Activated CD4-positive, alpha-beta T cell treated with anti-CD3 and anti-CD28 coated beads, Interleukin-2, amount 10 ng/mL, durations not matched to agents 7 days and 5 days (primary cell): ENCODE measurements at places on chromosomes 12 and 14. TPM values are rescaled to one million over a fixed set of nuclear protein-coding genes. Genes with fewer than 3 reads are reported as not detected.

DNA sequence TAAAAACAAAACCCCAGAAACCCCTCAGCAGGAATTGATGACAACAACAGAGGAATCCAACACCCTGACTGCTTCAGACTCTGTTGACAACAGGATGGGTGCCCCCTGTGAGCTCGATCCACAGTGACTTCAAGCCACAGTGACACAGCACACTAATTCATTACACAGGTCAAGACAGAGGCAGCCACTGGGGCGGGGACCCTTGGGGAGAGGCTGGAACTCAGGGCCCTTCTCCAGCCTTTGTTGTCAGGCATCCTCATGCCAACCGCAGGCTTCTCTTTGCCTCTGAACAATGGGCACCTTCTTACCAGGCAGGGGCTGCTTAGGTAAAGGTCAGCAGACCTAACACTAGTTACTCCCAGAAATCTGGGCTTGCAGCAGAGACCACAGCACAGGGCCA, 37.6 kb downstream of the ACADS start:
- no peak overlapping the region for H3K4me3 ChIP-seq
- H3K27ac ChIP-seq: no peak overlapping the region
- no peaks in the 10 kb centered on the region for H3K27me3 ChIP-seq

GRCh38 chr14:51093371-51094281, 1.3 kb downstream of the TRIM9 start:
- peak overlapping the region; percentile 82 for H3K4me3 ChIP-seq
- no peaks in the 10 kb centered on the region for H3K36me3 ChIP-seq

DNA sequence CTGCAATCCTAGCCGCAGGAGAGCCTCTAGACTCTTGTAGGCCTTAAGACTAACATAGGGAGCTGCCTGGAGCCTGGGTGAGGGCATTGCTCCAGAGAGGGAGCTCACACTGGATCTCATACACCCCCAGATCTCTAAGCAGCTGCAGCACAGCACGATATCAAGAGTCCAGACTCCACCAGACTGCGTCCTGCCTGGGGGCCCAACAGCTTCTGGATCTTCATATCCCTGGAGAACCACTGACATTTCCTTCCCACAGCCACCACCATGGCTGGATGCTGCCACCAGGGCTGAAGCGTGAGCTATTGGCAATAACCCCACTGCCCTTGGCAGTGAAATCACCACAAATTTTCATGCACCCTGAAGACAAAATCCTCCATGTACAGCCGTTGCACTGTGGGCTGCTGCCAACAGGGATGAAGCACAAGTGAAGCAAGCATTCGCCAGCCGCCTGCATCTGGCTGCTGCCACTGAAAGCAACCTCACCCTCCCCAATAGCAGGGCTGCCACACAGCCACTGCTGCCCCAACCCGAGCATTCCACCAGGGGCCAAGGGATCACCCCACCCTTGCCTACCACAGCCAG, 28.2 kb downstream of the CACNA2D4 start:
- H3K27me3 ChIP-seq: peaks cover 32% of the 10 kb centered on the region
- no peaks in the 10 kb centered on the region for H3K4me1 ChIP-seq
- no peaks in the 10 kb centered on the region for H3K36me3 ChIP-seq

DNA sequence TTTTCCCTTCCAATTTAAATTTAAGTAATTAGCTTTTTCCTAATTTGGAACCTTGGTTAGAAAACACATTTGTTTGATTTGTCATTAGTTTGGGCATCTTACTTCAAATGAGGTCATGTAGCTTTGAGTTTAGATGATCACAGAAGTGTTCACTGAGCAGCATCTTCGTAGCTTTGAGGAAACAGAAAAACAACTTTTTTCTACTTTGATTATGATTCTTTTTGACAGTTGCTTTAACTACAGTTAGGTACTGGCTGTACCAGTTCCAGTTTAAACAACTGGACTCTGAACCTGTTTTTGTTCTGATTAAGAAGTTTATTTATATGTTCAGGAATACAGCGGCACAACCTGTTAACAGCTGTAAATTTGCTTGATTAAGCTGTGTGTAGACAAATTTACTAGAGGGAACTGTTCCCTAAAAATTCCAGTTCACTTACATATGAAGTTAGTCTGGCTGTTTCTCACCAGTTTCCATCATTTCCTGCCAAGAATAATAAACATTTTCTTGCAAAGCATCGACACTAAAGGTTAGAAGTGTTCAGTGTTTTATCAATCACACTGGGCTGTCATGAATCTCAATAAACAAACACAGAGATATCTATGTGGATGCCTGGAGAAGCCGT, 191.9 kb downstream of the RAD51B start:
- DNase-seq: no peak
- H3K27me3 ChIP-seq: no peaks in the 10 kb centered on the region
- no peaks in the 10 kb centered on the region for H3K4me1 ChIP-seq
- H3K36me3 ChIP-seq: no peaks in the 10 kb centered on the region

DNA sequence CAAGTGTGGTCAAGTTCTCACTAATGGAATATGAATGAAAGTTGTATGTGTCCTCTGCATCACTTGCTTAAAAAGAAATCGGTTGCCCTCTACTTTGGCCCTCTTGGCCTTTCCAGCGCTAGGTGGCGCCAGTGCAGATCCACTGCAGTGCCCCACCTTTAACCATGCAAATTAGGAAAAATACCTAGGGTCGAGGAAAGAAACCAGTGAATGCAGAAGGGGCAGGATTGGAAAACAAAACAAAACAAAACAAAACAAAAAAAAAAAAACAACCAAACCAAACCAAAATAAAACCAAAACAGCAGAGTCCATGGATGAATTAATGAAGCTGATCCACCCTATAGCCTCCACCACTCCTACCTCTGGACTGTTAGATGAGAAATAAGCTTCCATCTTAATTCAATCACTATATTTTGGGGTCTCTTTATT, 12.9 kb upstream of the NEMF start:
- no peaks in the 10 kb centered on the region for H3K27me3 ChIP-seq
- peak; percentile 85 for DNase-seq
- H3K36me3 ChIP-seq: no peaks in the 10 kb centered on the region

- no peak for DNase-seq
- H3K27me3 ChIP-seq: peaks cover 13% of the 10 kb centered on the region
- H3K36me3 ChIP-seq: no peaks in the 10 kb centered on the region
- no peak overlapping the region for H3K27ac ChIP-seq
- H3K4me1 ChIP-seq: peaks cover 64% of the 10 kb centered on the region
- no peak overlapping the region for H3K4me3 ChIP-seq
These were observed 59.0 kb downstream of the PLEKHG3 start for GRCh38 chr14:64763085-64763782.

DNA sequence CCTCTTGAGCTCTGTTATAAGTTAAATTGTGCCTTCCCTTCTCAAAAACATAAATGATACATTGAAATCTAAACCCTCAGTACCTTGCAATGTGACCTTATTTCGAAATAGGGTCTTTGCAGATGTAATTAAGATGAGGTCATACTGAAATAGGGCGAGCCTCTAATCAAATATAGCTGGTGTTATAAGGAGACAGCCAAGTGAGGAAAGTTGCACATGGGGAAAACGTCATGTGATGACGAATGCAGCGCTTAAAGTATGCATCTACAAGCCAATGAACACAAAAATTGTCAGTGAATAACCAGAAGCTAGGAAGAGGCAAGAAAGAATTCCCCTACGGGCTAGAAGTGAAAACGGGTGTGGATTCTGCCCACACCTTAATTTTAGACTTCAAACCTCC, 305.2 kb upstream of the FOXG1 start:
- no peak for DNase-seq
- H3K4me3 ChIP-seq: no peak overlapping the region
- H3K36me3 ChIP-seq: no peaks in the 10 kb centered on the region
- H3K27me3 ChIP-seq: no peaks in the 10 kb centered on the region
- no peak overlapping the region for H3K27ac ChIP-seq
- no peaks in the 10 kb centered on the region for H3K4me1 ChIP-seq

DNA sequence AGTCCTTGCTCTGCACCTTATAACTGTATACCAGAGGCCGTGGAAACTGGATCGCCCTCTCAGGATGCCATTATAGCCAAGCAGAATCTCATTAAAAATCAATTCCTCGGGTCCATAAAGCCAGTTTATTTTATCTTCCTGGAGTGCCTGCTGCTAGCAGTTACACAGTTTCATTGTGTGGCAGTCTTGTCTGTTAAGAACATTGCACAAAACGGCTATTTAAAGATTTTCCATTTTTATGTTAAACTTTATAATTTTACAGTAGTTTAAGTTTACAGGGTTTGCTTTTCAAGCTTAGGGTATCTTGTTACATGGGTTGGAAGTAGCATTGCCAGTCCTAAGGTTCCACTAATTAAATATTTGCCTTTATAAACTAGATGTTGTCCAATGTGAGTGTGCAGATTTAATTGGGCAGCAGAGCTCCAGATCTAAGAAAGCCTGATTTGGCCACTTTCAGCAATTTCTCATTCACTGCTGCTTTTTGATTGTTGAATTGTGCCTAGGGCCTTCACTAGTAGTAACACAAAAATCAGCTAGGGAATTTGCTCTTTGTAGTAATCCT, 17.0 kb downstream of the TMEM30B start:
- DNase-seq: no peak
- H3K27ac ChIP-seq: no peak overlapping the region
- H3K4me3 ChIP-seq: no peak overlapping the region
- H3K36me3 ChIP-seq: no peaks in the 10 kb centered on the region
- H3K27me3 ChIP-seq: peaks cover 55% of the 10 kb centered on the region

DNA sequence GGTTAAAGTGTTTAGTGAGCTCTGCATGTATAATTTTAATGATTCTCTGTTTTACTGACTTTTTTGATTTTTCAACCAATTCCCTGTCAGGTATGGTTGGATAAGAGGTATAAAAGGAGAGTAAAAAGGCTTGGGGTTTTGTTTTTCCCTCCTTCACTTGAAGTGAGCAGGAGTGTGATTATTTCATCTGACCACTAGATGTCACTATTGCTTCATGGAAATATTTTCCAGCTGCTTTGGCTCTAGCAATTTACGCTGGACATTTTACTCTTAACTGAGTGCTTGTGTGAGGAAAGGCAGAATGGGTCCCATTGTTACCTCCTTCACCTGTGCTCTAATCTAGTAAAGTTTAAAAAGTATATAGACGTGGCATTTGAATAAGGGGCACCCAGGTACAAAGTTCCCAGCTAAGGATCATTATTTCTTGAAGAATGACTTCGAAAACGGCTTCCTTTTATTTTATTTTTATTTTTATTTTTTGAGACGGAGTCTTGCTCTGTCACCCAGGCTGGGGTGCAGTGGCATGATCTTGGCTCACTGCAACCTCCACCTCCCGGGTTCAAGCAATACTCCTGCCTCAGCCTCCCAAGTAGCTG, 66.5 kb downstream of the TBC1D30 start:
- H3K4me1 ChIP-seq: no peaks in the 10 kb centered on the region
- peaks cover 10% of the 10 kb centered on the region for H3K27me3 ChIP-seq
- DNase-seq: peak; percentile 21
- no peak overlapping the region for H3K27ac ChIP-seq
- H3K36me3 ChIP-seq: no peaks in the 10 kb centered on the region

- peaks cover 18% of the 10 kb centered on the region for H3K27me3 ChIP-seq
- no peaks in the 10 kb centered on the region for H3K36me3 ChIP-seq
- no peak for DNase-seq
- H3K4me1 ChIP-seq: no peaks in the 10 kb centered on the region
- H3K4me3 ChIP-seq: no peak overlapping the region
- H3K27ac ChIP-seq: no peak overlapping the region
These were observed 153.1 kb upstream of the DCN start for GRCh38 chr12:91335699-91336098.

DNA sequence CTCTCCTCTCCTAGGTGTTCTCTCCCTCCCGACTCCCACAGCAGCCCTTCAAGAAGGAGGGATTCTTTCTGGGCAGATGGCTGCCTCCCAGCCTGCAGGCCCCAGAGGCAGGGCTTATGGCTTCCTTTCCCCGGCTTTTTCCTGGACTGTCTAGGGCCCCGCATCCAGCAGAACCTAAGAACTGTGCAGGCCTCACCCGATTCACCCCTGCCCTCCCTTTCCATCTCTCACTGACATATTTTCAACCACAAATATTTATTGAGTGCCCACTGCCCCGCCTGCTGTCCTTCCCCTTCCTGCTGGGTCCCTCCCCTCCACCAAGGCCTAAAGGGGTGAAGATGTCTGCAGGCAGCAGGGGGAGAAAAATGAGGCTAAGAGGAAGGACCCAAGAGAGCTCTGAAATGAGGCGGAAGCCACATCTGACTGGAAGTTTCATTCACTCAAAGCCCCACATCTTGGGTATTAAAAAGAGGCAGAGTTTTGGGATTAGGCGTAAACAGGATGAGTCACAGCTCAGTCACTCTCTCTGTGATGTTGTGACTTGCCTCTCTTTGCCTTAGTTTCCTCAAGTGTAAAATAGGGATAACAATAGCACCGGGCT, 2.9 kb downstream of the SCNN1A start:
- no peak for DNase-seq
- peaks cover 55% of the 10 kb centered on the region for H3K4me1 ChIP-seq
- peak overlapping the region; percentile 76 for H3K27ac ChIP-seq
- H3K36me3 ChIP-seq: no peaks in the 10 kb centered on the region
- no peak overlapping the region for H3K4me3 ChIP-seq

GRCh38 chr14:94293578-94293924, 483 bp upstream of the SERPINA10 start:
- no peak overlapping the region for H3K27ac ChIP-seq
- no peaks in the 10 kb centered on the region for H3K4me1 ChIP-seq
- H3K27me3 ChIP-seq: no peaks in the 10 kb centered on the region
- H3K4me3 ChIP-seq: no peak overlapping the region
- H3K36me3 ChIP-seq: no peaks in the 10 kb centered on the region
- DNase-seq: no peak

GRCh38 chr12:100234591-100235304, 32.1 kb downstream of the DEPDC4 start:
- no peak overlapping the region for H3K27ac ChIP-seq
- no peaks in the 10 kb centered on the region for H3K36me3 ChIP-seq
- DNase-seq: peak; percentile 34
- no peaks in the 10 kb centered on the region for H3K4me1 ChIP-seq
- no peak overlapping the region for H3K4me3 ChIP-seq

- H3K27ac ChIP-seq: no peak overlapping the region
- no peak for DNase-seq
- no peaks in the 10 kb centered on the region for H3K4me1 ChIP-seq
- H3K36me3 ChIP-seq: no peaks in the 10 kb centered on the region
- no peaks in the 10 kb centered on the region for H3K27me3 ChIP-seq
These were observed 199.2 kb downstream of the PAX9 start for GRCh38 chr14:36860831-36861230.

- H3K27ac ChIP-seq: no peak overlapping the region
- no peaks in the 10 kb centered on the region for H3K36me3 ChIP-seq
- H3K4me3 ChIP-seq: no peak overlapping the region
- H3K27me3 ChIP-seq: peaks cover 10% of the 10 kb centered on the region
These were observed 19.2 kb upstream of the OS9 start for GRCh38 chr12:57674691-57675090.

GRCh38 chr12:22014041-22014782, 31.8 kb upstream of the CMAS start:
- H3K27ac ChIP-seq: no peak overlapping the region
- DNase-seq: no peak
- peaks cover 2% of the 10 kb centered on the region for H3K27me3 ChIP-seq
- H3K4me3 ChIP-seq: no peak overlapping the region

GRCh38 chr12:110908377-110909152, 11.8 kb downstream of the MYL2 start:
- H3K36me3 ChIP-seq: no peaks in the 10 kb centered on the region
- DNase-seq: no peak
- peaks cover 3% of the 10 kb centered on the region for H3K4me1 ChIP-seq
- peaks cover under 1% of the 10 kb centered on the region for H3K27me3 ChIP-seq
- no peak overlapping the region for H3K27ac ChIP-seq

Gene BICDL1
- total RNA-seq: 51.2 TPM

Gene SERPINA1
- 4.1 TPM for total RNA-seq

Gene NXPH4
- 0.32 TPM for total RNA-seq

Gene RPS26
- 47.2 TPM for total RNA-seq

Gene ZFHX2
- total RNA-seq: 1.0 TPM

Gene PPP1R1A
- not detected for total RNA-seq

Gene LRRK2
- 0.02 TPM for total RNA-seq

Gene PRR4
- 2.5 TPM for total RNA-seq
